SIG-M5 (cell line): ENCODE measurements at places on chromosomes 11 and 22.
A peak's percentile ranks its signal among the peaks of the same experiment; 100 is the strongest.

- DNase-seq, result peak; percentile 39
Observed at GRCh38 chr11:60978546-60979380, 7.3 kb downstream of the CD6 start.

DNA sequence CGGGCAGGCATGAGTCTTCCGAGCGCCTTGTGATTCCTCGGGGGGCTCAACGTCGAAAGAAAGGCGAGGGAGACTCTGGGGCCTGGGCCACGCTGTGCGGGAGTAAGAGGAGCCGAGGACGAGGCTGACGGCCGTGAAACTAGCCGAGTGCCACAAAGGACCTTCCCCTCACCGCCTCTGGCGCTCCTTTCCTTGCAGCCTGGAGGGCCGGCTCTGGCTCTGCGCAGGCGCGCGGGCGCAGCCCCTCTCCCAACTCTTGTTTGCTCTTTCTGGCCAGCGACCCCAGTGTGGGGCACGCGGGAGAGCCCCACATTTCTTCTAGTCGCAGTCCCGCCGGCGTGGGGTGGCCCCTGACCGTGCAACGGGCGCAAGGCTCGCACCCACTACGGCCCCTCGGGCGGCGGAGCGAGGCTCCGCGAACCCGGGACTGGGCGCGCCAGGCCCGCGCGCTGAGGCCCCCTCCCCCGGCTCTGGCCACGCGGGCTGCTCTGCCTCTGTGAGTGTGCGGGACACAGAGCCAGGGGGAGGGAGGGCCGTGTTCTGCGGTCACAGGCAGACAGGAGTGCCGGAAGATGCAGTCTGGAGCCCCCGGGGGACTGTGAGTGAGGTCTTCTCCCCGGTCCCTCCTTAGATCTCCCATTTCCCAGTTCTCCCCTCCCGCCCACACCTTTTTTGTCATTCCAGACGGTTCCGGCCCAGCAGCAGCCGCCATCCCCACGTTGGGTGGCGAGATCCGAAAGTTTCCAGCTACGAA is 1.0 kb upstream of the TOB2 start:
- no peak for DNase-seq

DNA sequence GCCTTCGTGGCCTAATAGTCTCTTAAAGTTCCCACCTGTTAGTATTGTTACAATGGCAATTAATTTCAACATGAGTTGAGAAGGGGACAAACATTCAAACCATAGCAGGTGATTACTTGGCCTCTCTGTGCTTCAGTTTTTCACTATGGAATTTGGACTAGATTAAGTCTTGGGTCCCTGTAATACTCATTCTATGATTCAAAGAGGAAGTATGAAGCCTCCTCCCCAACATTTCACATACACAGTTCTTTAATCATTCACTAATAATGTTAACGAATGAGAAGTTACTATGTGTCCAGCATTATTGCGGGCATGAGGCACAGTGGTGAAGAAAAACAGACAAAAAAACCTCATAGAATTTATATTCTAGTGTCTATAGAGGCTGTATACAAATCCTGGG is 19.9 kb upstream of the USP47 start:
- no peak for DNase-seq

- DNase-seq, result no peak
Observed at GRCh38 chr11:120236169-120237107, 3.5 kb upstream of the POU2F3 start.

DNA sequence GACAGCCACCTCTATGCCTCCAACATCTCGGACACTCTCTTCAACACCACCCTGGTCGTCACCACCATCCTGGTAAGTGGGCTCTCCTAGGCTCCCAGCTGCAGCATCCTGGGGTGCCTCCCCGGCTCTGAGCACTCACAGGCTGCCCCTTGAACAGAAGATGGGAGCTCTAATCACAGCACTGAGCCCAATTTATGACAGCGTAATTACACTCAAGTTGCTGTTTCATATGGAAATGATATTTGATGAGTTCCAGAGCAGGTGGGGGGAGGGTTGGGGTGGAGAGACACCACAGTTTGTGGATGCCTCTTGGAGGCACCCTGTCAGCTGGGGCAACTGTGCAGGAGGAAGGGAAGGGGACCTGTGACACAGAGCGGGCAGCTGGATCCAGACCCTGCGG is 125.3 kb upstream of the TBCEL start:
- no peak for DNase-seq

DNA sequence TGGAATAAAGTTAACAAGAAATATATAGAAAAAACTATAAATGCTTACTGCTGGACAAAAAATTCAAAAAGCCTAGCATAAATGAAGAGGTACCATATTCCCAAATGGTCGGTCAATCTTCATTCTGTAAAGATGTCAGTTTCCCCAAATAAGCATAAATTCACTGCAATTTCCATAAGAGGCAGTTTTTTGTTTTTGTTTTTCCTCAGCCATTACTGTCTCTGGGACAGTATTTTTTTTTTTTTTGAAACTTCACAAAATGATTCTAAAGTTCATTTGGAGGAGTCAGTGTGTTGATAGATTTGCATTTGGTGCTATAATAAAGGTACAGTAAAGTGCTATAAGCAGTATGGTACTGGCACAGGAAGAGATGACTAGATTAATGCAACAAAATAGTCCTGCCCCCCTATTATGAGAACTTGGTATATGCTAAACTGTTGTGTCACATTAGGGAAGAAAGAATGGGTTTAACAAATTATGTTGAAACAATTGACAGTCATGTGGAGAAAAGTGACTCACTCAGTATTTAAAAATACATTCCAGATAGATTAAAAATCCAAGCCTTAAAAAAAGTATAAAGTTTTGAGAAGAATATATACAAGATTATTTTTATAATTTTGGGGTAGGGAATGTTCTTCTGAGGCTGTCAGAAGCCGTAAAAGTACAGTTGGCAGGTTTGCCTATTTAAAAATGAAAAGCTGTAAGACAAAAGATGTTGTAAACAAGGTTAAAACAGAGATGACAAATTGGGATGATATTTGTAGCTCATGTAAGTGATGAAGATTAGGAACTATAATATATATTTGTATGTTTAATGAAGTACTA is 2.6 kb upstream of the FTH1 start:
- peak; percentile 45 for DNase-seq

DNA sequence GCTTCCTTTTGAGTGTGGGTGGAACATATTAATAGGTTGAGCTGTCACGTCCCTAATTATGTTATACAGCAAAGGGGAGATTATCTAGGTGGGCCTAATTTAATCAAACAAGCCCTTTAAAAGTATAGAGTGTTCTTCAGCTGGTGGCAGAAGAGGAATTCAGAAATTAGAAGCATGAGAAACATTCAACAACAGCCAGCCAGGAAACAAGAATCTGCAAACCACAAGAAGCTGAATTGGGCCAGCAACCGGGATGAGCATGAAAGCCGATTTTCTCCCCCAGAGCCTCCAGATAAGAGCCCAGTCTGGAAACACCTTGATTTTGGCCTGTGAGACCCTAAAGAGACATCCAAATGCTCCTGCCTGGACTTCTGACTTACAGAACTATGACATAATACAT is 105.8 kb upstream of the LDLRAD3 start:
- no peak for DNase-seq

- DNase-seq, result no peak
Observed at GRCh38 chr11:73182824-73183321, 35.2 kb upstream of the P2RY2 start.

DNA sequence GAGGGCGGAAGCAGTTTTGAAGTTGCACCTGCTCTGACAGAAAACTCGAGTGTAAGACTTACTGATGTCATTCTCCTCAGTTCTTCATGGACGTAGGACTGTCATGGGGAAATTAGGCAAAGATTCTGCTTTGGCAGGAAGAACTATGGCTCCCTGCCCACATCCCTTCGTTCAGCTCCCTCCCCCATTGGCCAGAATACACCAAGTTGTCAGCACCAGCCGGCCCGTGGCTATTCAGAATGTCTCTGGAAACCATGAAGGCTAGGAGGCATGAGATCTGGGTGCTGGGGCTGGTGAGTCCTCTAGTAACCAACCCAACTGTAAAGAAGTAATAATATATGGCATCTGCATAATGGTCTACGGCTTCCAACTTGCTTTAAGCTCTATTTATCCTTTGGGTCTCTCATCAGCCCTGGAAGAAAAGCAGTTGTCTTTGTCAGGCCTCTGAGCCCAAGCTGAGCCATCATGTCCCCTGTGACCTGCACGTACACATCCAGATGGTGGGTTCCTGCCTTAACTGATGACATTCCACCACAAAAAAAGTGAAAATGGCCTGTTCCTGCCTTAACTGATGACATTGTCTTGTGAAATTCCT is 74.1 kb downstream of the PIWIL4 start:
- DNase-seq, result no peak

DNA sequence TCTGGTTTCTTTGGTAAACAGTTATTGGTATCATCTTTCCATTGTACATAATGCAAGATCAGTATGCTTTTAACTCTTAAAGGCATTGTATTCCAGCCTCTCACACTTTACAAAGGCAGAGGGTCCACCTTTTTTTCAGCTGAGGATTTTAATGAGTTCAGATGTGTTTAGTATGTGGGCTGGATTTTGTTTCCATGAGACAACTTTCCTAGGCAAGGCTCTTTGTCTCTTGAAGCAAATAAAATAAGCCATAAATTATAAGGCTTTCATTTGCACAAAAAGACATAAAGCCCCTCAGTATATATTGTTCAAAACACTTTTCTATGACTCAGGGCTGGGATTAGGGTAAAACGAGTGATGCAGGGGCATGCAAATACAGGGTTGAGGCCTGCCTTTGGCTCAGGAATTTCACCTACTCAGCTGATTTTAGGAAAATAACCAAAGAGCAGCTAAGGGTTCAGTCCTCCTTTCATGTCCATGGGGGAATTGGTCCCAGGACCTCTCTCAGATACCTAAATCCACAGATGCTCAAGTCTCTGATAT is 7.6 kb downstream of the MMP20 start:
- no peak for DNase-seq

DNA sequence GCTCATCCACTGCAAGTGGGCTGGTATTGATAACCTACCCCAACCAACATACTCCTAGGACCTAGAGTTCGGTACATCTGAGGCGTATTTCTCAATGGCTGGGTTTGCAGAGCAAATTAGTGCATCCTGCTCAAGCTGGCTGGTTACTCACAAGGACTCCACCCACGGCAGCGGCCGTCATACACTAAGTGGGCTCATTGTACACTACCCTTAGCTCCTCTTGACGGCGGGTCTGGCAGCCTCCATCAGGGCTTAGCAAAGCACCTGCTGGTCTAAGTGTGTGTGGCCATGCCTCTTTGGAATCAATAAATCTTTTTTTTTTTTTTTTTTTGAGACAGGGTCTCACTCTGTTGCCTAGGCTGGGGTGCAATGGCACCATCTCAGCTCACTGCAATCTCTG is 20.2 kb upstream of the KCNJ11 start:
- no peak for DNase-seq

DNA sequence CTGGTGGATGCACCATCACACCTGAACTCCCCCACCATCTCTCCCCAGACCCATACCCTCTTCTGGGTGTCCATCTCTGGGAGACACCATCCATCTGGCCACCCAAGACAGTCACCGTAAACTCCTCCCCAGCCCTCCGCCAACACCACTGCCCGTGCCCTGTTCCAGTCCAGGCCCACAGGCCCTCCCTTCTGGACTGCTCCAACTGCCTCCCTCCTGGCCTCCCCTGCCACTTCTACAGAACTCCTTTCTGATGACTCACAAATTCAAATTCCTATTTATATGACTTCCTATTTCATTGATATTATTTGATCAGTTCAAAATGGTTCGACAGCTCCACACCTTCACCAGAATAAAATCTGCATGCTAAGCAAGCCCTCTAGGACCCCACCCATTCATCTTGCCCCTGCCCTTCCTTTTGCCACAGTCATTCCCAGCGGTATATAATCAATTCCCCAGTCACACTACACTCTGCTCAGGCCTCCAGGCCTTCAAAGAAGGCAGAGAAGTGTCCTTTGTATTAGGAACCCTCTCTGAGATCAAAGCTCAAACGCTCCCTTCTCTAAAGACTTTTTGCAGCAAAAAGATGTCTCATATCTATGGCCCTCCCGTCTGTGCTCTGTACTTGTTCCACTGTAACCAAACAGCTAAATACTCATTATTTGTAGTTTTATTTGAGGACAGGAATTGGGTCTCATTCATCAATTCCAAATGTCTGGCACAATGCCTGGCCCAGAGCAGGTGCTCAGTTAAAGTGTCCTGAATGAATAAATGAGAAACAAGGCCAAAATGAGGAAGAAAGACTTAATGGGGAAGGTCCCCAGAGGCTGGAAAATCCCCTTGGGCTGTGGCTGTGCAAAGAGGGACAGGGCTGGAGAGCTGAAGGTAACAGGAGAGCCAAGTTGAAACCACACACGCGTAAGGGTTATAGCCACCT is 29.0 kb downstream of the MYH9 start:
- DNase-seq, result no peak

DNA sequence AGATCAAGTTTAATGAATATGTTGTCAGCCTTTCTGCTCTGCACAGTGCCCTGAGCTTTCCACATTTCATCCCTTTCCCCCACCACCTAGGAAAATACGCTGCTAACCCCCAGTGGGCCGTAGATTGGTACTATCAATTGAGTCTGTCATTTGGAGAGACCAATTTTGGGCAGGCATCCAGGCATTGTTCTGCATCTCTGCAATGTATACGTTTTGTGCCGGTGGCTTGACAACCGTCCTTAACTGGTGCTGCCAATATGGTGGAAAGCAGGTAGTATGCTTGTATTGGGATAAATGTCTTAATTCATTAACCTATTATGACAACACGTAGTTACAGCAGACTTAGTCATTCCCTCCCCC is 1.3 kb downstream of the ELMOD1 start:
- DNase-seq, result no peak

DNA sequence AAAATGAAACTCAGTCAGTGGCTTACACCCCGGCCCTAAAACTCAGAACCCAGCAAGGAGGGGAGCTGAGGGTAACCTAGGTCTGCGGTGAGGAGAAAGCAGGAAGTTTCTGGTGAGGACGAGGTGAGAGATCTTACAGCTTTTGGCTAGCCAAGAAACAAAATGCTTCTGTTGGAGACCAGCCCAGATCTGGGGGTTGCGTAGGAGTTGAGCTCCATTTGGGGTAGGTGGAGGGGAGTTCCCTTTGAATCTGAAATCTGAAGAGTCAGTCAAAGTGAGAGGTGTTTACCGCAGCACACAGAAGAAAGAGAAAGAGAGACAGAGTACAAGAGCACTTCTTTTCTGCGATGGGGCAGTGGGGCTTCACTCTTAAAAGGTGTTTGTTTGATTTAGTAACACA is 29.6 kb downstream of the EHF start:
- DNase-seq, result no peak
